ENCODE measurements at places on chromosomes 7 and 10.
A peak's percentile ranks its signal among the peaks of the same experiment; 100 is the strongest.

DNA sequence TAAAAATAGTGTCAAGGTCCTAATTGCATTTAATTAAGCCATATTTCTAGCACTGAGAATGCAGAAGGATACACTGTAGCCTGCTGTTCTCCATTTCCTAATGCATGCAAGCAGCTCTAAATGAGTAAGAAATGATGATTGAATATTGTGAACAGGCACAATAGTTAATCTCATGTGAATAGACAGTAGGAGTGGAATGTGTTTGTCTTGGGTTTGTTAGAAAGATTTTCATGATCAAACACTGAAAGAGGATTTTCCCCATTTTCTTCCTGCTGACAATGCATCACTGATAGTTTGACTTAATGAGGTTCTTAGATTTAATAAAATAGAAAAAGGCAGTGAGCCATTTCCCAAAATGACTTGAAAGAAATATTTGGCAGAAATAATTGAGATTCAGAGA lies 43.1 kb upstream of the TRUB1 start:
- DNase-seq: no peak

- DNase-seq: no peak
These were observed 3.1 kb downstream of the DDC start for GRCh38 chr7:50562136-50562535.

GRCh38 chr10:13613519-13613918 lies 26.8 kb downstream of the PRPF18 start:
- DNase-seq: no peak

- DNase-seq: peak; percentile 63
These were observed 119.7 kb downstream of the ABLIM1 start for GRCh38 chr10:114538181-114538906.

GRCh38 chr10:52066383-52066782 lies 247.7 kb upstream of the DKK1 start:
- DNase-seq: no peak

- DNase-seq: no peak
These were observed 168.3 kb upstream of the NPY start for GRCh38 chr7:24115661-24116060.

- no peak for DNase-seq
These were observed 285.4 kb upstream of the GLI3 start for GRCh38 chr7:42522227-42522991.

GRCh38 chr10:23610626-23611307 lies 171.9 kb downstream of the OTUD1 start:
- no peak for DNase-seq

- no peak for DNase-seq
These were observed 111.5 kb downstream of the PRPF18 start for GRCh38 chr10:13698217-13698616.

DNA sequence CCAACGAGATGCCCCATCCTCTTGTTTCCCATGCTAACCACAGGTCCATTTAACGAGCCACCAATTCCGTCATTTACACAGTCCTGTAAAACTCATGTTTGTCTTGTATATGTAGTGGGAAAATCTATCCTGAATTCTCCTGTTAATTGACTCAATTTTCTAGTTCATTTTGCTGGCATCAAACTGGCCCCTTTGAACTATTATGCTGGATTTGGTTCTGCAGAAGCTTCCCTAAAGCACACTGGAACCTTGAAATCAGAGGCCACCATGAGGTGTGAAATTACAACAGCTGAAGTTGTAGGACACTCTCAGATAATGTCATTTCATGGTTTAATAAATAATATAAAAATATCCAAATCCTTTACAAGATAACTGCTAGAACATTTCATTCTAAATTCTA lies 129.8 kb upstream of the AKR1E2 start:
- no peak for DNase-seq

DNA sequence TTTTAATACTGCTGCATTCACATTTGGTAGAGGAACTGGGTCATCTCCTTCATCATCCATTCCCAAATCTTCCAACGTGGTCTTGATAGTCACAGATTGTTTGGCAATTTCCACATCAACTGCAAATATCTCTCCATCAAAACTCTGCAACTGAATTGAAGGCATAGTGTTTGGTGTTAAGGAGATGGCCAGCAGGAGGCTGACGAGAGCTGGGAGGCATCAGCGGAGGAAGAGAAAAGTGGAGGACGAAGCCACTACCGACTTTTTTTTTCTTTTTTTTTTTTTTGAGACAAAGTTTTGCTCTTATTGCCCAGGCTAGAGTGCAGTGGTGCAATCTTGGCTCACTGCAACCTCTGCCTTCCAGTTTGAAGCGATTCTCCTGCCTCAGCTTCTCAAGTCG lies 205.0 kb upstream of the KCTD7 start:
- no peak for DNase-seq

- no peak for DNase-seq
These were observed 49.9 kb upstream of the CPN1 start for GRCh38 chr10:100131571-100131970.

- DNase-seq: no peak
These were observed 59.6 kb downstream of the BLNK start for GRCh38 chr10:96211764-96212163.

DNA sequence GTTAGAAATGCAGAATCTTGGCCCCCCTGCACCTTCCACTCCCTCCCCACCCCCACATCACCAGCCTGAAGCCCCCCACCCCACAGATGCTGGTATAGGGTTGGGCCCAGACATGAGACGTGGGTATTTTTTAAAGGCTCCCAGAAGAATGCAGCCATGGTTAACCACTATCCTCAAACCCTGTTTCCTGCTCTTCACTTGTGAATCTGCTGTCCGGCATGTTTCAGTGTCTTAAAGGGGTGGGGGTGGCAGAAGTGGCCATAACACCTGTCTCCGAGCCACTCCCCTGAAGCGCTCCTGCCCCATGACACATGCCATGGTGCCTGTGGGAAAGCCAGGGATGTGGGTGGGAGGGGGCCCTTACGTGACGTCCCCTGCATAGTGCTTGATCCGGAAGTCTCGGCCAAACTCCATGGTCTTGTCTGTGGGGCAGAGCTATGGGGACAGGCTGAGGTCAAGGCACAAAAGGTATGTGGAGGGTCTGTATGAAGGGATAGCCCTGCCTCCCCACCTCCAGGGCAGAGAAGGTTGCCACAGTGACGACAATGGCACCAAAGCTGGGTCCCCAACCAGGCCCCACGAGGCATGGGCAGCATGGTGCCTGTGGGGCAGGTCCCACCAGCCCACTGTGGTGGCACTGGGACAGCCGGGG lies 9.6 kb downstream of the MYO1G start:
- DNase-seq: no peak

GRCh38 chr7:37901236-37901827 lies 15.3 kb downstream of the SFRP4 start:
- DNase-seq: no peak

DNA sequence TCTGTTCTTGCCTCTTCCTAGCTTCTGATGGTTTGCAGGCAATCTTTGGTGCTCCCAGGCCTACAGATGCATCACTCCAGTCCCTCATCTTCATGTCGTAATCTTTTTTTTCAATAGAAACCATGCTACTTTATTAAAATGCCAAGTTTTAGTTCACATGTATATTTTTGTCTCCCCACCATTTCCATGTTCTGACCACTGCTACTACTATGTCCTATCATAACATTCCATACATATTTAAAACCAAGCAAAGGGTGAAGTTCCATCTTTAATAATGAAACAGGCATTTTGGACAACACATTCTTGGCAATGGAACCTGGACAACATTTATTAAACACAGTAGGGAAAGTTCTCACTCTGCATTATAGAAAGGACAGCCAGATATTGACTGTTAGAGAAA lies 58.8 kb downstream of the ZNF518A start:
- no peak for DNase-seq

GRCh38 chr10:68668231-68668630 lies 52.8 kb upstream of the CCAR1 start:
- DNase-seq: no peak

DNA sequence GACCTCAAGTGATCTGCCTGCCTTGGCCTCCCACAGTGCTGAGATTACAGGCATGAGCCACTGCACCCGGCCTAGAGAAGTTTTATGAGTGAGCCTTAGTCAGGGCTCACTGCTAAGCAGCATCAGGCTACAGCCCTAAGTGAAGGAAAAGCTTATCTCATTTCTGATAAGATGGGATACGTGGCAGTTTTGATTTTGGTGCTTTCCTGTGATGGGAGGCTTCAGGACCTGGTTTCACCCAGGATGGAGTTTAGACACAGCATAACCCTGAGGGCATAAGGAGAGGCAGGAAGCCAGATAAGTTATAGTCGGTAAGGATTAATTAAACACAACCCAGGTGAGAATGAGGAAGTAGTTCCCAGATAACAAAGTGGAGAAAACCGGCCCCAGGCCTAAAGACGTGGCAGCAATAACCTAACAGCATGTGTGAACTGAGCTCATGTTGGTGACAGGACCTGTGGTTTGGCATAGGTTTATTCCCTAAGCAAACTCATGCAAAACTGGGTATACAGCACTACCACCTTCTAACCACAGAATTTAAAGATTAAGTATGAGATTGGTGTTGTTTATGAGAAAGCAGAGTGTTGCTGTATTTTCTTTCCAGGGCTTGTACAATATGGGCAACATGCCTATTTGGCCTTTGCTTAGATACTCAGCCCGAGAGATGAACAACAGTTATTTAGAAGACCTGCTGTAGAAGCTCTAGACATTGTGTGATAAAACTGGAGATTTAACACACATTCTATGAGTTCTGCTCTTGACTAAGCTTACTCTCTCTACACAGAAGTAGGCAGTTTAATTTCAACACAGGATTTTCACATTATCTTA lies 119.4 kb downstream of the COL28A1 start:
- peak; percentile 26 for DNase-seq
